ENCODE measurements at places on chromosomes 1 and 21.

GRCh38 chr1:217369271-217369981, 261.5 kb downstream of the GPATCH2 start:
- H3K4me1 ChIP-seq, result peaks cover 5% of the 10 kb centered on the region
- H3K27ac ChIP-seq, result no peak overlapping the region
- DNase-seq, result no peak

- no peaks in the 10 kb centered on the region for H3K4me1 ChIP-seq
- no peaks in the 10 kb centered on the region for H3K27me3 ChIP-seq
- DNase-seq, result no peak
- no peak overlapping the region for H3K4me3 ChIP-seq
Measured at GRCh38 chr1:100308777-100309176, 42.8 kb downstream of the RTCA start.

GRCh38 chr1:114229368-114229767, 75.7 kb upstream of the SYT6 start:
- H3K4me1 ChIP-seq, result no peaks in the 10 kb centered on the region
- H3K27me3 ChIP-seq, result peaks cover 10% of the 10 kb centered on the region
- H3K27ac ChIP-seq, result no peak overlapping the region
- DNase-seq, result no peak
- no peak overlapping the region for H3K4me3 ChIP-seq

DNA sequence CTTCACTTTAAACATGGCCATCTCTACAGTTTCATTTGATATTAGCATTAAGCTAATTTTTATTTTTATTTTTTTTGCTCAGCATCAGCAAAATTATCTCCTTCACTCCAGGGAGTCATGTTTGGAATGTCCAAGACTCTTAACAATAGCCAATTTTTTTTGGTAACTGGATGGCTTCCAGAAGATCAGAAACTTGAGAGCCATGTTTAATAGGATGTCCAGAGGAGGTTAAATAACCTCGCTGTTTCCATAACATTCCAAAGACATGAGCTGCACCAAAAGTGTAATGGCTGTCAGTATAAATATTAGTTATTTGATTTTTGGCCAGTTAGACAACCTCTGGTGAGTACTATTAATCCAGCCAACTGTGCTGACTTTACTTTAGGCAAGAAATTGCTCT, 80.7 kb downstream of the DNTTIP2 start:
- no peak overlapping the region for H3K27ac ChIP-seq
- H3K4me1 ChIP-seq, result no peaks in the 10 kb centered on the region
- no peaks in the 10 kb centered on the region for H3K36me3 ChIP-seq
- DNase-seq, result no peak
- no peaks in the 10 kb centered on the region for H3K27me3 ChIP-seq
- no peak overlapping the region for H3K4me3 ChIP-seq

DNA sequence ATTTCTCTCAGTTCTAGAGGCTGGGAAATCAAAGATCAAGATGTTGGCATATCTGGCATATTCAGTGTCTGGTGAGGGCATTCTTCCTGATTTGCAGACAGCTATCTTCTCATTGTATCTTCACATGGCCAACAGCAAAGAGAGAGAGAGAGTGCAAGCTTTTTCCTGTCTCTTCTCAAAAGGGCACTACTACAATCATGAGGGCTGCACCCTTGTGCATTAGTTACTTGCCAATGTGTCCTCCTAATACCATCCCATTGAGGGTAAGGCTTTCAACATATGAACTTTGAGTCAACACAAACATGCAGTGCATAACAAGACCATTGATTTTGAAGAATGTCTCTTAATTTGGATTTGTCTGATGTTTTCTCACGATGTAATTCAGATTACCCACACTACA, 78.0 kb downstream of the CCDC30 start:
- no peaks in the 10 kb centered on the region for H3K27me3 ChIP-seq
- no peak overlapping the region for H3K27ac ChIP-seq
- DNase-seq, result no peak
- H3K36me3 ChIP-seq, result peaks cover 13% of the 10 kb centered on the region

DNA sequence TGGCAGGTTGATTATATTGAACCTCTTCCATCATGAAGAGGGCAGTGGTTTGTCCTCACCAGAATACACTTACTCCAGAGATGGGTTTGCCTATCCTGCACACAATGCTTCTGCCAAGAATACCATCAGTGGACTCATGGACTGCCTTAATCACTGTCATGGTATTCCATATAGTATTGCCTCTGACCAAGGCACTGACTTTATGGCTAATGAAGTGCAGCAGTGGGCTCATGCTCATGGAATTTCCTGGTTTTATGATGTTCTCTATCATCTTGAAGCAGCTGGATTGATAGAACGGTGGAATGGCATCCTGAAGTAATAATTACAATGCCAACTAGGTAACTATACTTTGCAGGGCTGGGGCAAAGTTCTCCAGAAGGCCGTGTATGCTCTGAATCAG, 16.6 kb upstream of the GBP6 start:
- no peak overlapping the region for H3K27ac ChIP-seq
- no peaks in the 10 kb centered on the region for H3K4me1 ChIP-seq
- H3K4me3 ChIP-seq, result no peak overlapping the region
- H3K36me3 ChIP-seq, result no peaks in the 10 kb centered on the region

DNA sequence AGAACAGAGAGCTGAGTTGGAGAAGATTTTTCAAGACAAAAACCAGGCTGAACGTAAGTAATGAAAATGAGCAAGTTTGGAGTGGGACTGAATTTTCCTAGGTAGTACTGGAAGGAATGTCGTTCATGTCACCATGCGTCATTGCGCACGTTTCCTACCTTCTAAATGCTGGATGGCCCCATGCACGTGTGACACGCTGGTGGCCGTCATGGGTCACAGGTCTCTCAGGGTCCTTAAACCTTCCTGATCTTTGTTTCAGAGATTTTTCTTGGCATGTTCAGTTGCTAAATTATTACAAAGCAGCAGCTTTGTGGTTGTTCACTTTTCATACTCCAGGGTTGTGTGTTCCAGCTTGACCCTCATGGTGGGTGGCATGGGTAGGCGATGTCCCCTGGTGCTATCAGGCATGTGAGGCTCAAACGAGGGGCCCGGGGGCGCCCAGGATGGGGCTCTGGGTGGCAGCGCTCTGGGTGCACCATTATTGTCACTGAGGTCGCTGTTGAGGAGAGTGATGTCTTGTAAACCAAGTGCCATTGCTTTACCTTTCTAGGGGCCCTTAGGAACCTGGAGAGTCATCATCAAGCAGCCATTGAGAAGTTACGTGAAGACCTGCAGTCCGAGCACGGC, 25.3 kb downstream of the PCNT start:
- H3K27ac ChIP-seq, result no peak overlapping the region
- no peak for DNase-seq
- H3K27me3 ChIP-seq, result no peaks in the 10 kb centered on the region
- H3K36me3 ChIP-seq, result peaks cover 90% of the 10 kb centered on the region
- H3K4me1 ChIP-seq, result no peaks in the 10 kb centered on the region

- H3K27ac ChIP-seq, result no peak overlapping the region
- peaks cover 67% of the 10 kb centered on the region for H3K4me1 ChIP-seq
- H3K27me3 ChIP-seq, result no peaks in the 10 kb centered on the region
- no peak overlapping the region for H3K4me3 ChIP-seq
Measured at GRCh38 chr1:230303069-230303468, 123.1 kb downstream of the PGBD5 start.

- no peak overlapping the region for H3K4me3 ChIP-seq
- no peaks in the 10 kb centered on the region for H3K36me3 ChIP-seq
- DNase-seq, result no peak
- no peaks in the 10 kb centered on the region for H3K4me1 ChIP-seq
Measured at GRCh38 chr21:46027851-46028493, 46.4 kb downstream of the COL6A1 start.

DNA sequence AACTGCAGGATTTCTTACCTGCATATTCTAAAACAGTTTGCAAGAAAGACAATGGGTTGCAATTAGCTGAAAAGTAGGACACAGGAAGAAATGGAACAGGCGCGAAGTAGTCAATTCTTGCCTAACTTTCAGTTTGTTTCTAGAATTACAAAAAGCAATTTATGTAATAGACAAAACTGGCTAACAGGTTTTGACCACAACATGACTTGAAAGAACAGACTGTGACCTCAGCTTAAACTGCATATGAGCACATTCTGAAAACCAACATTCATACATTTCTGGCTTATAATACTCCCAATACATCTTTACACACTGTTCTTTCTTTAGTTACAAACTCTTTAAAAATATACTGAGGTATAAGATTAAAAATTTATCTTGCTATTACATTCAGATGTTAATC, 405.9 kb upstream of the B3GALT2 start:
- H3K4me1 ChIP-seq, result peaks cover 23% of the 10 kb centered on the region
- H3K27ac ChIP-seq, result no peak overlapping the region
- no peak for DNase-seq
- no peak overlapping the region for H3K4me3 ChIP-seq
